ENCODE measurements at places on chromosomes 2 and 18.

DNA sequence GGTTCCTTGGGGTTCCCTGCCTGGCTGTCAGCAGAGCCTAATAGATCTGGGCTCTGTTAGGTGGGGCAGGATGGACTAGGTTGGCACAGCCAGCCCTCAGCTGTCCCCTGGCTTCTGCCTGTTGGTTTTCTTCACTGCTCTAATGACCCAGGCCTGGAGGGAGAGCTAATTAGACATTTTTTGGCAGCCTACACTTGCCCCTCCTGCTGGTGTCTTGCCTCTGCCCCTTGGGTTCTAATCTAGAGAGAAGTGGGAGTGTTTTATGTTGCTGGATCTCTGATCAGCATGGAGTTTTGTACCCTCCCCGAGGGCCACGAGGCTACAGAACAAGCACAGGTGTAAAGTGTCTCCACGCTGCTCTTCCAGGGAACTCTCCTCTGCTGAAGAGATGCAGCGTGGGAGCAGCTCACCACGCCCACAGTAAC, 199.4 kb upstream of the RASGRP3 start:
- no peak for DNase-seq

- no peak for DNase-seq
Measured at GRCh38 chr2:240993446-240994170, 4.8 kb upstream of the SNED1 start.

DNA sequence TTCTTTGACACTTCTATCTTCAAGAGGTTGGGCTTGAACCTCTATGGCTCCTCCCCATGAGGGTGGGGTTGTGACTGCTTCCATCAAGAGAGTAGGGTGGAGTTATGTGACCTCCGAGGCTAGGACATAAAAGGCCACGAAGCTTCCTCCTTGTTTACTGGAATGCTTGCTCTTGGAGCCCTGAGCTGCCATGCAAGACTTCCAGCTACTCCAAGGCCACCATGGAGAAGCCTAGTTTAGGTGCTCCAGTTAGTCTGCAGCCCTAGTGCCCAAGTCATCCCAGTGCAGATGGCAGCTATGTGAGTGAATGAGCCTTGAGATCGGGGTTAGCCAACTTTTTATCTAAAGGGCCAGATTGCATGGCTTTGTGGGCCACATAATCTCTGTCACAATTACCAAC, 2.4 kb upstream of the MERTK start:
- DNase-seq = no peak

DNA sequence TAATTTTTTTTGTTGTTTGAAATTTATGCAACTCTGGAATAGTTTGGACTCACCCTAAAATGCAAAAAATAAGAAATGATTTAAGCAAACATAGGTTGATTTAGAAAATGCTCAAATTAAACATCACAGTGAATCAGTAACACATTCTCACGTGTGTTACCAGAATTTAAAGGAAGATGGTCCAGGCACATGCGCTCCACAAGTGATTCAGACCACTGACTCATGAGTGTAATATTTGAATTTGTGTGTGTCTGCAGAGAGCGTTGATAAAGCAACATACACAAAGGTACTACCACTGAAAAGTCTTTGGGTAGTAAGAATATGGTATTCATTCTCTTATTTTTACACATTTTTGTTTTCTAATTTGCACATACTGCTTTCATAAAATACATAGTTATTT, 7.9 kb downstream of the SS18 start:
- no peak for DNase-seq

- no peak for DNase-seq
Measured at GRCh38 chr2:113214141-113214540, 40.4 kb downstream of the PSD4 start.

GRCh38 chr2:9191041-9191481, 15.6 kb upstream of the ASAP2 start:
- DNase-seq = peak; percentile 60

- DNase-seq = no peak
Measured at GRCh38 chr2:119647440-119648169, 31.4 kb upstream of the TMEM177 start.

DNA sequence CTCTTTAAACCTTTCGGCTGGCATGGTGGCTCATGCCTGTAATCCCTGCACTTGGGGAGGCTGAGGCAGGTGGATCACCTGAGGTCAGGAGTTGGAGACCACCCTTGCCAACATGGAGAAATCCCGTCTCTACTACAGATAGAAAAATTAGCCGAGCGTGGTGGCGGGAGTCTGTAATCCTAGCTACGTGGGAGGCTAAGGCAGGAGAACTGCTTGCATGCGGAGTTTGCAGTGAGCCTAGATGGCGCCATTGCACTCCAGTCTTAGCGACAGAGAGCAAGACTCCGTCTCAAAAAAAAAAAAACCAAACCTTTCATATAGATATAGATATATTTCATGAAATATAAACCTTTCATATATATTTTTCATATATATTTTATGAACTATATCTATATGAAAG, 864.7 kb downstream of the TRIB2 start:
- DNase-seq = peak; percentile 4

GRCh38 chr18:8869696-8870095, 164.3 kb downstream of the MTCL1 start:
- DNase-seq = no peak

GRCh38 chr2:132632000-132632649, 37.9 kb downstream of the LYPD1 start:
- DNase-seq = no peak

- DNase-seq = no peak
Measured at GRCh38 chr2:211387734-211388133, 831.3 kb downstream of the CPS1 start.

DNA sequence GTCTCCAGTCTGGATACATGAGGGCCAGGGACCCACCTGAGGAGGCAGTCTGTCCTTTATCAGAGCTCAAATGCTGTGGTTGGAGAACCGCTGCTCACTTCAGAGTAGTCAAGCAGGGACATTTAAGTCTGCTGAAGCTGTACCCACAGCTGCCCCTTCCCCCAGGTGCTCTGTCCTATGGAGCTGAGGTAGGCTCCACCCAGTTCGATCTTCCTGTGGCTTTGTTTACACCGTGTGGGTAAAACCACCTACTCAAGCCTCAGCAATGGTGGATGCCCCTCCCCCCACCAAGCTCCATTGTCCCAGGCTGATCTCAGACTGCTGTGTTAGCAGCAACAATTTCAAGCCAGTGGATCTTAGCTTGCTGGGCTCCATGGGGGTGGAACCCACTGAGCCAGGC, 731.4 kb upstream of the HS6ST1 start:
- peak; percentile 7 for DNase-seq

GRCh38 chr2:139177041-139177440, 396.9 kb upstream of the NXPH2 start:
- DNase-seq = no peak

DNA sequence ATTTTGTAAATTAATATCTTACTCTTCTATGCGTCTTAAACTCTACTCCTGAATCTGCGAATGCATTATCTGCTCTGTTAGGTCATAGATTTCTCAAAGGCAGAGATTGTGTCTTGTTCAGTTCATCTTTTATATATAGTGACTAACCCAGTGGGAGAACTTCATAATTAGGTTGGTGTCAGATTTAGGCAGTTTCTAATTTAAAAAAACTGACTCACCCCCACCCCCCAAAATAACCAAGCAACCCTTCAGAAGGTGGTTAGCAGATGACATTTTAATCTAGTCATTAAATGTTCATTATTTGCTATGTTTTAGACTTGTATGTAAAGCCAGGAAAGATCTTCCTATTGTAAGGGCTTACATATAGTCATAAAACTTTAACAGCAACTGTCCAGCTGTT, 10.4 kb downstream of the SERPINB12 start:
- DNase-seq = no peak

GRCh38 chr2:187011206-187011832, 162.3 kb upstream of the ZSWIM2 start:
- no peak for DNase-seq

DNA sequence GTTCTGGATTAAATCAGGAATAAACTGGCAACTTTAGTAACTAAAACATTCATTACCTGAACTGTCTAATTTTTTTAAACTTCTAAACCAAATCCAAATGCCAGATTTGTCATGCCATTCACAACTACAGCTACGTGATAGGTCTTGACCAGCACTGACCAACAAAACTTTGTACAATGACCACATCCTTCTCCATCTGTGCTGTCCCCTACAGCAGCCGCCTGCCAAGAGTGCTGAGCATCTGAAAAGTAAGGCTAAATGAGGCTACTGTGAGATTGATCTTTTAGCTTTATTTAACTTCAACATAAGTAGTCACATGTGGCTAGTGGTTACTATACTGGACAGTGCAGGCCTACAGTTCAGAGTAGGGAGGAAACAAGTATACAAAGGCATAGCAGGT, 7.6 kb downstream of the FAM168B start:
- no peak for DNase-seq

DNA sequence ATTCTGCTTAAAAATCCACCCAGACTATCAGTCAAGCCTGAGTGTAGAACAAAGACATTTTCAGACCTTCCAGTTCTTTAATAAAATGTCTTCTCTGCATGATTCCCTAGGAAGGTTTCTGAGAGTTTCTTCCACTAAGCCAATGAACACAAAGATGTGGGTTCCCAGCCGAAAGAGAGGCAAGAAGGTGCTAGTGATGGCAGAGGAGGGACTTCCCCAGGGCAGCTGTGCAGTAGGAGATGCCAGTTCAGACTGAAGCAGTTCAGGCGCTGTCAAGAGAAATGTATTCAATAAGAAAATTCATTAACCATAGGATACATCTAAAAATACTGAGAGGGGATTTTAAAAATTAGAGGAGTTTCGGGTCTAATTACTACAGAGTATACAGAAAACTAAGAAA, 83.3 kb downstream of the RND3 start:
- DNase-seq = no peak

DNA sequence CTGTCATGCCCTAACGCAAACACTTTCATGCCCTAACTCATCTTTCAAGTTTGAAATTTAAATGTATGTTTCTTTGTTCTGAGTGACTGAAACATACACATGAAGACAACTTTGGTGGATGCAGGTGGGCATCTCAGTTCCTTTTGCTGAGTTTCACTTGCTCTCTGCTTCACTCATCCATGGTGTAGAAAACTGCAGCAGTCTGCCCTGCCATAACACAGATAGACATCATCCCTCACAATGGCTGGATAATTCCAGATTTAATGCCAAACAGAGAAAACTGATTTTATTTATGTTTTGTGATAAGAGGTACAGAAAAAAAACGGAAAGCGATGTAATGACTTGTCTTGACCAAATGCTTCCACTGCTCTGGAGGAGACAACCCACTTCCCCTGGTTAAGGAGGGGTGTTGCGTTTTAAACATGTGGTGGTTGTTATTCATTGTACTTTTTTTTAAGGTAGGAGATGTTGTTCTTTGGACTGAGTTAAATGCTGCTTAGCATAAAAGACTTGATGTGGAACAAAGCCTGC, 70.4 kb downstream of the RHBDD1 start:
- DNase-seq = no peak

DNA sequence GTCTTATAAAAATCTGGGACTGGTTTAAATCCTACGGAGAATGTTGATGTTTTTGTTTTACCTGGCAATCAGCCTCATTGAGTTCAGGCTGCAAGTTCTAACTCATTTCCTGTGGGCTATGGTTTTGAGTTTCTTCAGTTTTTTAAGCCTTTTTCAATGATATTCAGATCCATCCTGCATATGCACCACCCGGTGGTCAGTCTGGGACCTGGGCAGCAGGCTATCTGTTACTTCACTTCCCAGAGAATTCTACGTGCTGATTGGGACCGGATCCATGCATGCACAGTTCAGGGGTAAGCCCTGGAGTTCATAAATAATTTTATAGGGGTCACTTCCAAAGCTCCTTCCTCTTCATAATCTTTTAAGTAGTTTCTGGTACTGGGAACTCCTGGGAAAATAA, 339.2 kb upstream of the HNRNPA3 start:
- DNase-seq = no peak

- DNase-seq = no peak
Measured at GRCh38 chr2:212770240-212770639, 231.6 kb upstream of the ERBB4 start.

DNA sequence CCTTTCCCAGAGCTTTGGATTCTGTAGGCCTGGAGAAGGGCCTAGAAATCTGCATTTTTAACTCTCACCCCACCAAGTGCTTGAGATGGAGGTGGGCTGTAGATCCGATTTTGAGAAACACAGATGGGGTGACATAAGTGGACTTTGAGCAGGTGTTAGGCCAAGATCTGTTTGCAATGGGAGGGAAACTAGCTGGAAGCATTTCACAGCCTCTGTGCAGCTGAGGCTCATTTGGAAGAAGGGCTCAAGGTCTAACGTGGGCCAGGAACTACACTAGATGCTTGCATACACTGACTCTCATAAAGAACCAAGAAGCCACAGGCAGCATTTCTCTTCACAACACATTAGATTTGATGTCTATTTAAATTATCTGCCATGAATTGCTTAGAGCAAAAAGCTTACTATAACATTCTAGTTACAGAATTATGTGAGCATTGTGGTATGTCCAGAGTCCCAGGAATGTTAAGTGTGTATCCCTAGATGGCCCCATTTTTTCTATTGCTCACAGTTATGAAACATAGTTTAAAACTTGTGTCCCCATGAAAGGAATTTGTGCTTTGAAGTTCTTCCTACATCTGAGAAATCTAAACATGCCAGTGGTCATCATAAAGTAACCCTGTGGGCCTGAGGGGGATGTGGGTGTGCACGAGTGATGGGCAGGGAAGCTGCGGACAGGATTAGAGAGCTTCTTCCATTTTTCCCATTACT, 77.2 kb downstream of the CD28 start:
- DNase-seq = no peak

- no peak for DNase-seq
Measured at GRCh38 chr2:177296040-177296439, 31.5 kb upstream of the NFE2L2 start.

GRCh38 chr2:6939071-6939470, 21.9 kb downstream of the RNF144A start:
- DNase-seq = no peak

GRCh38 chr18:3251249-3251962, 3.8 kb downstream of the MYL12A start:
- no peak for DNase-seq

DNA sequence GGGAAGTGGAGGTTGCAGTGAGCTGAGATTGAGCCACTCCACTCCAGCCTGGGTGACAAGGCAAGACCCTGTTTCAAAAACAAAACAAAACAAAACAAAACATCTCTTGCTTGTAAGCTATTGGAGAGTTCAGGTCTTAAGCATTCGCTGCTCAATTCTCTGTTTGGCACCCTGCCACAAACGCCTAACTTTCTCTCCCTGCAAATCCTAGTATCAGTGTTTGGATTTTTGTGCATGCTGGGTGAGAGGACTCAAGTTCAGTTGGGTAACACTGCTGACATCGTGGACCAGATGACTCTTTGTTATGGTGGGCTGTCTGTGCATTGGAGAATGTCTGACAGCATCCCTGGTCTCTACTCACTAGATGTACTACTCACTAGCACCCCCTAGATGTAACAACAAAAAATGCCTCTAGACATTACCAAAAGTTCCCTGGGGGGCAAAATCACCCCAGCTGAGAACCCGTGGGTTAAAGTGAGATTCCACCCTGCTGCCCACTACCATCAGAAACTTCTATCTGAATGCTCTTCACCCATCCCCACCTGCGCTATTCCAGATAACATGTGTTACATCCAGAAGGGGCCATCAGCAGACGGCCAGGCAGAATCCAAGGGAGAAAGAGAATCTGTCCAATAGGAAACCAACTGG, 50.9 kb downstream of the CACNB4 start:
- peak; percentile 45 for DNase-seq
